ENCODE measurements at places on chromosomes 4 and X.

- DNase-seq = no peak
These were observed 15.0 kb downstream of the FNIP2 start for GRCh38 chr4:158783785-158784184.

- DNase-seq = no peak
These were observed 119.3 kb downstream of the AFF1 start for GRCh38 chr4:87053802-87054767.

DNA sequence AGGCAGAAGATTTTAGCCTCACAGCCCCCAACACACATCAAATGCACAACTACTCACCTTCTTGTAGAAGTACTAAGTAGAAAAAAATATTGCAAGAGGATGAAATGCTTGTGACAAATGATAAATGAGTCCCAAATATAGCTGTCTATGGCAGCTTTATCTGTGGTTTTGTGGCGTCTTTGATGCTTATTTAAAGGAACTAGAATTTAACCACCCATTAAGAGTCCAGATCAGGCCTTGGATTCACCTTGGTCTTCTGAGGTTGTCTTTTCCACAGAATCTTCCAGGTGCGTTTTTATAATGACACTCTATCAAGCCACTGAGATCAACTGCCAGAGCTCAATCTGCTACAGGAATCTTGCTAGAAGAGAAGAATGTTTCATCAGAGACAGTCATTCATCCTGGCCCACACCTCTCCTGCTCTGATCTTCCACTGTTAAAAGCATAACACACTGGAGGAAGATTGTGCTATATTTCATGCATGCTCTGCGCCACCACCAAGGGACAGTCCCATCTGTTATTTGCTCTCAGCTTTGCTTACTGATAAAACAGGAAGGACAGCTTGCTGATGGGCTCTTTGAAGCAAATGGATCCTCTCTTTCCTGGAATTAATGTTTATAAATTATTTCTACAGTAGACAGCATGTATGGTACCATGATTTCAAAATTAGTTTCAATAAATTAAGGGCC lies 144.1 kb downstream of the SLC7A11 start:
- no peak for DNase-seq

DNA sequence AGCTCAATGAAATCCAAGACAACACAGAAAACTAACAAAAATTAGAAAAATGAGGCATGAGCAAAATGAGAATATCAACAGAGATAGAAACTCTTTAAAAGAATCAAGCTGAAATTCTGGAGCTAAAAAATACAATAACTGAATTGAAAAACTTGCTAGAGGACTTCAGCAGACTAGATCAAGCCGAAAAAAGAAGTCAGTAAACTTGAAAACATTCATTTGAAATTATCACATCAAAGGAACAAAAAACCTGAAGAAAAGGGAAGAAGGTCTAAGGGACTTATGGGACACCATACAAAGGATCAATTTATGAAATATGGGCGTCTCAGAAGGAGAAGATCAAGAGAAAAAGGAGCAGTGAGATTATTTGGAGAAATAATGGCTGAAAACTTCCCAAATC lies 131.3 kb downstream of the PTCHD1 start:
- DNase-seq = no peak

GRCh38 chrX:47723689-47724088 lies 64.7 kb upstream of the UXT start:
- DNase-seq = no peak

GRCh38 chr4:112704991-112705845 lies 68.3 kb downstream of the LARP7 start:
- DNase-seq = no peak

DNA sequence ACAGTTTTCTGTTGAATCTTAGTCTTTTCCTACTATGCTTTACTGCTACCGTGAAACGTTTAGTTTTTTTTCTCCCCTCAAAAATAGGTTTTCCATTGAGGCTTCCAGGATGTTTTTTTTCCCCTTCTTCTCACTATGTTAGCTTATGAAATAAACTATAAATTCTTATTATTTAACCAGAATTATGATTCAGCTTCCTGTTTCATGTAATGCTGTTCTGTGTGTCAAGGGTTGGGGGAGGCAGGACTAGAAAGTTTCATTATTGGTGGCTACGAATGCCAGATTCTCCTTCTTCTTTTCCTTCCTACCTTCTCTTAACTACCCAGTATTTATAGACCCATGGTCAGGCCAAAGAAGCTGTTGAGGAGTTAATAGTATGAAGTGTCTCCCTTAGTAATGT lies 11.8 kb downstream of the CLCN5 start:
- no peak for DNase-seq

GRCh38 chr4:94933799-94934198 lies 176.0 kb downstream of the BMPR1B start:
- DNase-seq = no peak

- DNase-seq = no peak
These were observed 2.0 kb downstream of the DHX15 start for GRCh38 chr4:24582235-24582832.

DNA sequence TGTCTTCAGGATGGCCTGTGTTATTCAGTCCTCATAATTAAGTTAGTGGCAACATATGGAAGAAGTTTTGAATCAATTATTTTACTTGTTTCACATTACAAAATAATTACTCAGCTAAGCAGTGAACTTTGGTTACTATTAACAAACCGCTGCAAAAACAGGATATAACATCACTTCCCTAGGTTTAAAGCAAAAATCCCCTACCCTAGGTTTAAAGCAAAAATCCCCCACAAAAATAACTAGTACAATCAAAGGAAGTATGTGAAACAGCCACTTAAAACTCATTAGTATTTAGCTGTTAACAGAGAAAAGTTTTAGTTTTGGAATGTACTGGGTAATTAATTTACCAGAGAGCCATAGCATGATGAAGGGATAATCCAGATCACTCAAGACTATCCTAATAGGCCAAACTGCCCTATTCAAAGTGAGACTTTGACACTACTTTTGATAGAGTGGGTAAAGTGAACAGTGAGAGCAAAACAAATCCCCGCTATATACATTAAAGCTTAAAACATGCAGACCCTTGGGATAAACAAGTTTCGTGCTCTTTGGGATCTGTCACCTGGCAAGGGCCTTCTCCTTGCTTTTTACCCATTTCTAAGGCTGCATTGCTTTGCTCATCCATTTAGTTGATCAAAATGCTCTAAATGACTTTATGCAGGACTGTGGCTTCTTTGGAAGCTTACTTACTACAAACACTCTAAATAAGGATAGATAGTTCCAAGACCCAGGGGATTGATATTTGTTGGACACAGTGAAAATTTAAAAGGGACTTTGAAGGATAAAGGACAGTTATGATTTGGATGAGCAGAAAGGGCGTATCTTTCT lies 36.4 kb upstream of the GPR174 start:
- DNase-seq = no peak

DNA sequence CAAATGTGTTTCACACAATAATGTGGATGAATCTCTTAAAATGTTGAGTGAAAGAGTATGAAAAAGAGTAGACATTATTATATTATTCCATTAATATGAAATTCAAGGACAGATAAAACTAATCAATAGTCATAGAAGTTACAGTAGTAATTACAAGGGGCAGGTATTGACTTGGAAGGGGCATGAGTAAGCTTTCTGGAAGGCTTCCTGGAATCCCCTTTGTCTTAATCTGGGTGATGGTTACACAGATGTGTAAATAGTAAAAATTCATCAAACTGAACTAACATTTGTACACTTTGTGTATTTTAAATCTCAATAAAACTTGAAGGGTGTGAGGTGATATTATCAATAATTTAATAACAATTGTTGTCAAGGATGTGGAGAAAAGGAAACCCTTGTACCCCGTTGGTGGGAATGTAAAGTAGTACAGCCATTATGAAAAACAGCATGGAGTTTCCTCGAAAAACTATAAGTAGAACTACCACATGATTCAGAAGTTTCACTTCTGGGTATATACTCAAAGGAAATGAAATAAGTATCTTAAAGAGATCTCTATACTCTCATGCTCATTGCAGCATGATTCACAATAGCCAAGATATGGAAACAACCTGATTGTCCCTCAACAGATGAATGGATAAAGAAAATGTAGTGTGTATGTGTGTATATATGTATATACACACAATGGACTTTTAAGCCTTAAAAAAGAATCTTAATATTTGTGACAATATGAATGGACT lies 96.9 kb upstream of the MID1IP1 start:
- no peak for DNase-seq

DNA sequence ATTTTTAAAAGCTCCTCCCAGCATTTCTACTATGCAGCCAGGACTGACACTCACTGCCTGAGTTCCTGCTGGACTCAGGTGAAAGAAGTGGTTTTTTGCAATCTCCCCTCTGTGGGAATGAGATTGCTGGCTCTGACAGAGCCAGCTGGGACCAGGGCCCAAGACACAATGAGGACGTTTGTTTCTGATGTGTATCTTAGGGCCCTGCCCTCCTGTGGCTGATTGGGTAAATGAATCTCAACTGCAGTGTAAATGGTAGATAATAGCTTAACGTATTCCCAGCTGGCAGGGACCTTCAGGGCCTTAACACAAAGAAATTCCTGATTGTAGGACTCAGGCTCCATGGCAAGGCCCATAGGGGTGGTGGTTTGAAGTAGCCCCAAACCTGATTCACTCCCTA lies 85.8 kb upstream of the PRPS1 start:
- DNase-seq = peak; percentile 10

DNA sequence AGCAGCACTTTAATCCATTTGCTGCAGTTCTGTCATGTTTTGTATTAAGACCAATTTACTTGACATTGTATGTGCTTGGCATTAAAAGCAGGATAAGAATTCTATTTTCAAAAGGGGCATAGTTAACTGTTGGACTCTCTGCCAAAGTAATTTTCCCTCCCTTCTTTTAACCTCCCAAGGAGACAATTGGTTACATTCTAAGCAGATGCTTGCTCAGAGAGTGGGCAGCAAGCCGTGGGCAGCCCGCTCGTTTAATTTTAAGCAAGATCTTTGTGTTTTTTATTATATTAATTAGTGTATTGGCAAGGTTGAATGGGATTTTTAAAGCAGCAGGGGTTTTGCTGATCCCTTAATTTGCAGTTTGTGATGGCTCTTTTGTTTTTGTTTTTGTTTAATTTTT lies 37.1 kb upstream of the KLHL8 start:
- peak; percentile 22 for DNase-seq

GRCh38 chrX:108442901-108443464 lies 3.3 kb downstream of the COL4A5 start:
- no peak for DNase-seq

- no peak for DNase-seq
These were observed 148.6 kb upstream of the RPS6KA6 start for GRCh38 chrX:84336646-84337045.

DNA sequence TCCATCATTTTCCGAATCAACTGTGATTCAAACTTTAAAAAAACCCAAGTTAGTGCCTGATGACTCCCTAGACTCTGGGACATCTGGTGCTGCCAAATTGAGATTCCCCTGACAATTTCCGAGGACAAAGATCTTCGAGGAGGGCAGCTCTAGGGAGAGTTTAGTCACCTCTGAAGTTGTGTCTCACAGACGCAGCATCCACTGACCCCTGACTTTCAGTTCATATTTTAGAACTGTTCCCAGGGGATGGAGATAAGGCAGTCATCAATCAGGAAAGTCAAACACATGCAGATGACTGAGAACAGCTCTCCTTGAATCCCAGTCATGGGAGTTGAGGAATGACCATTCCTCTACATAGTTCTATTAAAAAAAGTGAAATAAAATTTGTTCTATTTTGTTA lies 643.9 kb downstream of the TRIML1 start:
- DNase-seq = no peak

GRCh38 chr4:184171011-184171410 lies 46.7 kb downstream of the ENPP6 start:
- no peak for DNase-seq

DNA sequence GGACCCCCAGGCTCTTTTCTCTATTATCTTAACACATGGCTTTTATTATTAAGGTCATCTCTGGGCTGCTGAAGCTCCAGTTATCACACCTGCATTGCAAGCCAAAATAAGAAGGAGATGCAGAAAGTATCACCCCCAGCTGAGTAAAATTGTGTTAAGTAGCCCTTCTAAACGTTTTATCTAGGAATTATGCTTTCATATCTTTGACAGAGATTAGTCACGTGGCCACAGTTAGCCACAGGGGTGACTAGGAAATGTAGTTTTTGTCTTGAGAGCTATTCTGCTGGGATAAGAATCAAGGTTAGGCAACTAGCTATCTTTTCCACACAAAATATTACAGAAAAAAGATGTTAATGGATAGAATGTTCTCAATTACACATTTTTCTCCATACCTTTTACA lies 102.1 kb downstream of the ANXA3 start:
- no peak for DNase-seq

DNA sequence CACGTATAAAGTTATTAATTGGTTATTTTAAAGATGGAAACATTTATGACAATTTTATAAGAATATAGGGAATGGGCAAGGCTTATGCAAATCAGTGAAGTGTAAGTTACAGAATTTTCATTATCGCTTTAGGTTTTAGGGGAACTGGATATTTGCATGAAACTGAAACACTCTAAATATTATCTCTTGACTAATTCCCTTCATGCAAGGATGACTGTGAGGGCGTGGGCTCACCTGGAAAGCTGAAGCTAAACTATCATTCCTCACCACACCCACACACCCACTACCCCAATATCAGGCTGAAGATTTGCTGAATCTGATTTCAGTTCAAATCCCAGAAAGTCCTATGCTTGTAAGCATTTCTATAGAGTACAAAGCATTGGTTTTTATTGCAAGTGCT lies 81.7 kb upstream of the ARHGAP24 start:
- DNase-seq = no peak

GRCh38 chrX:55161581-55161980 lies 58.6 kb upstream of the PAGE5 start:
- no peak for DNase-seq

GRCh38 chr4:164221631-164222030 lies 532.3 kb upstream of the SMIM31 start:
- no peak for DNase-seq

DNA sequence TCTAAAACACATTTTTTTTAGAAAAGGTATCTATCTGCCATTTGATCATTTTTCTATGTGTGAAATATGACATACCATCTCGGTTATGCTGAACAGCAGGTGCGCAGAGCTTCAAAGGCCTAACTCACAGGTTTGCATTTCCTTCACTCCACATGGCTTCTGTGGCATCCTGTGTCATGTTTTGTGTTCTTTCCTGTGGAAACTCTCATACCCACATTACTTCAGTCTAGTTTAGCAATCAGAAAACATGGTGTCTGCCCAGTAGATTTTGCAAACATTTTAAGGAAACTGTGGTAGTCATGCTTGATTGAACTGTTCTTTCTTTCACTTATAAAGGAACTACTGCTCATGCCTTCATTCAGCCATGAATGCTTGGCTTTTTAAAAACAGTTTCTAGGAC lies 11.3 kb upstream of the ARAP2 start:
- no peak for DNase-seq

DNA sequence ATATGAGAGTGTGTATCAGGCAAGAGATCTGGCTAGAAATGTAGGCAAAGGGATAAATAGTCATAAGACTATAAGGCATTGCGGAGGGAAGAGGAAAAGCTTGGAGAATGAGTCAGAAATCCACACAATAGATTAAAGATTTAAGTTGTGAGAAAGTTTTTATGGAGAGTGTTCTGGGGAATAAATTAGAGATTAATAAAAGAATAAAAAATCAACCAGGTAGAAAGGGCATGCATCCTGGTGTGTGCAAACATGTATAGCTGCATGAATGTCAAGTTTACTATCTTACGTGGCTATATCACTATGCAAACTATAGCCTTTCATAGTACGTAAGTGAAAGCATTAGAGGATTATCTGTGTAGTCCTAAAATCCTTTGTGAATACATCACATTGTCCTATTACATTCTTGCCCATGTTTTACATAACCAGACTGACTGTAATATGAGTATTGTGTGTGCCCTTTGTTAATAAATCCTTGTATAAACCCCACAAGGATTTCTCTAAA lies 36.9 kb downstream of the SNCA start:
- no peak for DNase-seq
